H1 (cell line): ENCODE measurements at places on chromosomes 6 and 20. TPM values are rescaled to one million over a fixed set of nuclear protein-coding genes. Genes with fewer than 3 reads are reported as not detected.

- no peak overlapping the region for H3K27ac ChIP-seq
- peaks cover 1% of the 10 kb centered on the region for H3K27me3 ChIP-seq
- H3K4me1 ChIP-seq = no peaks in the 10 kb centered on the region
- no peak for DNase-seq
Observed at GRCh38 chr6:134093007-134093573, 40.7 kb upstream of the SLC2A12 start.

- H3K27me3 ChIP-seq = no peaks in the 10 kb centered on the region
- no peak overlapping the region for H3K4me3 ChIP-seq
- H3K4me1 ChIP-seq = no peaks in the 10 kb centered on the region
- no peaks in the 10 kb centered on the region for H3K36me3 ChIP-seq
- no peak overlapping the region for H3K27ac ChIP-seq
- no peak for DNase-seq
Observed at GRCh38 chr6:148455674-148456558, 113.3 kb downstream of the SASH1 start.

Gene CRISP2
- 0.06 and 0.13 TPM in 2 replicates for polyA plus RNA-seq

Gene FAM162B
- polyA plus RNA-seq = 1.6 and 2.6 TPM in 2 replicates

Gene EXOC2
- polyA plus RNA-seq = 23.2 and 25.5 TPM in 2 replicates
